ENCODE measurements at places on chromosomes 11 and 22. TPM values are rescaled to one million over a fixed set of nuclear protein-coding genes. Genes with fewer than 3 reads are reported as not detected.

The ANGPTL5 gene
- not detected for total RNA-seq

DNA sequence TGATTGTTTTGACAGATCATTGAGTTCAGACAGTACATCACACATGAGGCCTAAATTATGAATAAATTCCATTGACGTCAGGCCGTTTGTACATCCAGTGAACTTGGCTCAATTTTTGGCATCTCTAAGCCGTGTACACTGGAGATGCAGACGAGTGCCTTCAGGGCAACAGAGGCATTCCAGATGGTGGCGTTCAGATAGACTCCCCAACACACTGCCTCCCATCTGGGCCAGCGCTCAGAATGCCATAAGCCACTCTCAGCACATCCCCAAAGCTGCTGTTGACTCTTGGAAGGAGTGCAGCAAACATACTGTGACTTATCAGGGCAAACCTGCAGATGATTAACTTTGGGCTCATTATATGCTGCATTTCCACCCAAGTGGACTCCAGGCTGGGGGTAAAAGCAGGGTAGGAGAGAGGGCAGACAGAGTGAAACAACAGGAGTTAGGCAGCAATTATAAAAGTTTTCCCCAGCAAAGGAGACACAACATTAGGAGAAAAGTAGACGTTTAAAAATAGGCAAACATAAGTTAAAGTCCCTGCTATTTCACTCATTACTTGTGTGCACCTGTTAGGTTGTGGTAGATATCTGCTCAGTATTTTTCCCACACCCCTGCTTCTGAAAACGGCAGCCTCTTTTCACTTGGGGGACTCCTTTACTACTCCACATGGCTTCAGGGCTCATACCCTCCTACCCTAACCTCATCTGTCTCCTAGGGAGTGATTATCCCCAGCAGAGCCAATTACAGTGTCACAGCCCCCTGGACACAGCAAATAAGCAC, 60.2 kb upstream of the PDE3B start:
- DNase-seq = no peak

DNA sequence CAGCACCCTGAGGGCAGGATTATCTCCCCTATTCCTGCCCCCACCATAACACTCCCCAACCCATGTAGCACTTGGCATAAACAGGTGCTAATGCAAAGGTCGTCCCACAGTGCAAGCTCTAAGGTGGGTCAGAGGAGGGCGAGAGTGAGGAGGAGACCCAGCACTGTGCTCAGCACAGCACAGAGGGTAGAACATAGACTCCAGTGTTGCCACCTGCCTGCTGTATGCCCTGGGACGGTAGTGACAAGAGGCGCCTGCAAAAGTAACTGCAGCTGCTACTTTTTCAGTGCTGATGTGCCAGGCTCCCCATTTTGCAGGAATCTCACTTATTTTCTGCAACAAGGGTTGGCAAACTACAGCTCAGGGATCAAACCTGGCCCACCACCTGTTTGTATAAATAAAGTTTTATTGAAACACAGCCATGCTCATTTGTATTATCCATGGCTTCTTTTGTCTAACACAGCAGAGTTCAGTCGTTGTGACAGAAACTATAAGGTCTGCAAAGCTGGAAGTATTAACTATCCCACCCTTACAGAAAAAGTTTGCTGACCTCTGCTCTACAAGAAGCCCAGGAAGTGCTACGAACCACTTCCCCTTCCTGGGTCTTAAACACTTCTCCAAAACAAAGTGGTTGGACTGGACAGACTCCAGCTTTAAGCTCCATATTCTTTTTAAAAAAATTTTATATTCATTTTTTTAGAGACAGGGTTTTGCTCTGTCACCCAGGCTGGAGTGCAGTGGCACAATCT, 16.9 kb upstream of the CDC42BPG start:
- peak; percentile 49 for DNase-seq

- no peak for DNase-seq
These were observed 40.1 kb downstream of the LDLRAD3 start for GRCh38 chr11:35983981-35984380.

DNA sequence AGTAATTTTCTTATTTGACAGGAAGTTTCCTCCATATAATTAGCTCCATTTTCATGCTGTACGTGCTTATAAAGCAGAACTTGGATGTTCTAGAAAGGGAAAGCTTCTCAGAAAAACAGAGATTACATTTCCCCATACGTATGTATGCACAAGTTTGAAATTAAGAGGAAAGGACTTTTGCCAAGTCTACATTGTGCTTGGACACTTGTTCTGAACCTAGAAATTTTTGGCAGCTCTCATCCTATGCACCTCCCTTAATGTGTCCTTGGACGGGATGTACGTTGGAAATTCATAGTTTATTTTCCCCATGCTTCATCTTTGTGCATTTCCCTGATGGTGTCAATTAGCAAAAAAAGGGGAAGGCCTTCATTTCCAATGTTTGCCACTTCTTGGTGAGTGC, 322.7 kb downstream of the BLID start:
- DNase-seq = no peak

DNA sequence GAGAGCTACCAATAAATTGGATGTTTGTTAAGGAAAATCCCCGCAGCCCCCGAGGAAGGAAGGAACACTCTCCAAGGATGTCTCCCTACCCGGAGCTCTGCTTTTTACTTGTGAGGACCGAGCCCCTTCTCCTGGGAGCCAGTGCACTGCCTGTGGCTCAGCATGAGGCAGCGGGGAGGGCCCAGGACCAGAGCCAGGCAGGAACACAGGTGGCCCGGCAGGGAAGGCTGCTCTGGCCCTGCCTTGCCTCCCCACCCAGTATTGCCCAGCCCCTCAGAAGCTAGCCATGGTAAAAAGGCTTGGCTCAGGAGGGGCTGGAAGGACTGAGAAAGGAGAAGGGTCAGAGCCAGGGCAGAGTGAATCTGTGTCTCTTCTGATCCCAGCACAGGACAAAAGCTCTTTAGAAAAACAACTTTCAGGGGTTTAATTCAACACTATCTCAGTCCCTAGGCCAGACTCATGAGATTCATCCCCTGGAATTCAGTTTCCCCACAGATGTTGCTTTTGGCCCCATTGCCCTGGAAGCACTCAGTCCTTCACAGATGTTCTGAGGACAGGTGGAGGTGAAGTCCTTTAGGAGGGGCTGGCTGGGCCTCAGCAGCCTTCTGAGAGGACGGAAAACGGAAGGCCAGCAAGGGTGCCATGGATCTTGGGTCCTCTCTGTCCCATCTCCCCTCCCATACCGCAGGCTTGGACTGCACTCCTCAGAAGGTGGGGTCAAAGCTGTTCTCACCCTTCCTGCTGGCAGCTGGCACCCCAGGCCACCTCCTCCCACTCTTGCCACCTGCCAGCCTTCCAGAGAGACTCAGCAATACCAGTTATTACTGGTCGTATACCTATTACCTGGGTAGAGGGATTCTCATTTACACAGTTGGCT, 318.9 kb downstream of the NTM start:
- DNase-seq = no peak

The MGAT3 gene
- total RNA-seq = 0.05 TPM

The EIF3L gene
- 656 TPM for total RNA-seq

The MN1 gene
- not detected for total RNA-seq

The SLC6A5 gene
- total RNA-seq = not detected

DNA sequence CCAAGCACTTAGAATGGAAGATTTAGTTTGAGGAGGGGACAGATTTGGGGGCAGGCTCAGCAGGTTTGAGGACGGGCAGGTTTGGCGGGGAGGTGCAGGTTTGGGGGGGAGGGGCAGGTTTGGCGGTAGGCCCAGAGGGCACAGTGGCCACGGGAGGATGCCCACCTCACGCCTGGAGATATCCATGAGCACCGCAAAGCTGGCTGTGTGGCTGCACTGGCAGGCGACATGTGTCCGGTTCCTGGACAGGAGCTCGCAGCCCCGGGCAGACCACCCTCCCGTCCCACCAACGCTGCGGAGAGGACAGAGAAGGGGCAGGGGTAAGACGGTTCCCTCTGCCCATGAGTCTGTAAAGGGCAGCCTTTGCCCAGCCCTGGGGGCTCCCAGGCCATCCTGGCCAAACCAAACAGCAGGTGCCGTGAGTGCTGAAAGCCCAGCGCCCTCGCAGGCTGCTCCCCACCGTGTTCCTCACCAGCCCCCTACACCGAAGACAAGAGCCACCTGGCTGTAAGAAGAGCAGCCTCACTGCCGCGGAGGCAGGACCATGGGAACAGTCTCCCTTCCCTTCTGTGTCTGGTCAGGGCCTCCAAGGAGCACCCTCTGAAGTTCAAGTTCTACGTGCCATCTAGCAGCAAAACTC, 43.0 kb downstream of the TRMU start:
- no peak for DNase-seq

- DNase-seq = no peak
These were observed 24.2 kb upstream of the UCP3 start for GRCh38 chr11:74033046-74033445.

The SVIP gene
- total RNA-seq = 64.3 TPM

DNA sequence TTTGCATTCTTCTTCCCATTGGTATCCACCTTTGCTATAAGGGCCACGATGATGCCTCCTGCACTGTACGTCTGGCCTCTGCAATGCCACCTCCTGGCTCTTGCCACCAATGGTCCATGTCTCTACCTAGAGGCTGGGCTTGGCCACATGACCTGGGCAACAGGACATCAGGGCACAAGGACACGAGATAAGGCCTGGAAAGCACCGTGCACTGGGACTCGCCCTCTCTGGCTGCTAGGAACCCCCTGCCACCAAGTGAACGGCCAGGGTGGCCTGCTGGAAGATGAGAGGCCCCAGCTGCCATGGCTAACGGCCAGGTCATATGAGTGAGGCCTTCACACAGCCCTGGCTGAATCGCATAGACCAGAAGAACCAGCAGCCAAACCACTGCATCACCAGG, 87.4 kb downstream of the TRMU start:
- DNase-seq = no peak

The LMO2 gene
- not detected for total RNA-seq

The SCGB1C1 gene
- not detected for total RNA-seq

- DNase-seq = peak; percentile 53
These were observed 49.7 kb downstream of the TRIOBP start for GRCh38 chr22:37746366-37747079.

The SIDT2 gene
- 21.5 TPM for total RNA-seq

DNA sequence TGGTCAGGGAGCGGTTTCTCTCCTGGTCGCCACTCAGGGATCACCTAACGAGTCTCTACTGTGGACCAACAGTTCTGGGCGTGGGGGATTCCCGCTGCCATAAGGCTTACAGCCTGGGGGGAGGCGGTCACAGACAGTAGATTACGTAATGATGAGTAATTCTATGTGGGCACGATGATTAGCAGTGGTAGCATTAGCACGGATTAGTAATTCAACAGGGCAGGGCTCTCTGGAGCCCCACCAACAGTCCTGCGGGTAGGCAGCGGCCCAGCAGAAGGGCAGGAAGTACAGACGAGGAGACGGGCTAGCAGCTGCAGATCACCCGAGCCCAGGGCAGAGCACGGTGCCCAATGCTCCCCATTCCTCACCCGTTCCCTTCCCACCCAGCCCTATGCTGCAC, 3.6 kb downstream of the SHISAL1 start:
- DNase-seq = no peak

DNA sequence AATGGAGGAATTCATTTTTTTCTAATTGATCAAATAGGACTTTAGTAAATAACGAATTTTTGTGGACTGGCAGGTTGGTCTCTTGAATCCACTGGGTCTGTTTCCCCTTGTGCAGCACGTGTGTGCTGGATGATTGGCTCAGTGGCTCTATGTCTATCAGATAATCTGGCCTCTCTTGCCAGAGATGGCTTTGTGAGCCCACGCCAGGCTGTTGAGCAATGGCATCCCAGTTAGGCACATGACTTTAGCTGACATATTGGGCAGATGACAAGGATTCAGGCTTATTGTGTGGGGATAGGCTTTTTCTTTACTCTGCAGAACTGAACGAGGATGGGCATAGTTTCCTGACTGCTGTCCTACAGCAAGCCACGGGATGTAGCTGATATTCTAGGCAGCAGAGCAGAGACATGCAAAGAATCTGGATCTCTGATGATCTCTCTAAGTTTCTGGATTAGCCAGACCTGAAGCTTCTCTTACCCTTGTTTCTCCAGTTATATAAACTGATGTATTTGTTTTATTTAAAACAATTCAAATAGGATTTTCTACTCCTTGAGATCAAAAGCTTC, 144.9 kb downstream of the ARHGAP42 start:
- no peak for DNase-seq

- no peak for DNase-seq
These were observed 147.6 kb downstream of the ME3 start for GRCh38 chr11:86524620-86525352.

DNA sequence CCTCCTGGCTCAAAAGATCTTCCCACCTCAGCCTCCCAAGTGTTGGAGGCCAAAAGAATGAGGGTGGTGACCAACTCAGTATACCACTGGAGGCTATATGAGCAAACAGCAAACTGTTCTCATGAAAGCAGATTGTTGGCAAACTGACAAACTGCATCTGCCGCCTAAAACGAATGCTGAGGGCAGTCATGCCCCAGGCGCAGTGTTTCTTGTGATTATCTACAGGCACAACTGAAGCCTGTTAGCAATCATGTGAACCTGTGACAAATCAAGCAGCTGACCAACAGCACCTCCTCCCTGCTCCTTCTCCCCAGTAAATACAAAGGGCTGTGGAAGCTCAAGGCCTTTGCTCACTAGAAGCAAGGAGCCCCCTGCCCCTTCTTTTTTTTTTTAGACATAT, 47.8 kb downstream of the BTBD10 start:
- no peak for DNase-seq

- DNase-seq = no peak
These were observed 124.3 kb upstream of the TTC12 start for GRCh38 chr11:113189909-113190667.

The UCP2 gene
- 461 TPM for total RNA-seq

- DNase-seq = no peak
These were observed 48.7 kb upstream of the ARFGAP3 start for GRCh38 chr22:42905702-42906183.

DNA sequence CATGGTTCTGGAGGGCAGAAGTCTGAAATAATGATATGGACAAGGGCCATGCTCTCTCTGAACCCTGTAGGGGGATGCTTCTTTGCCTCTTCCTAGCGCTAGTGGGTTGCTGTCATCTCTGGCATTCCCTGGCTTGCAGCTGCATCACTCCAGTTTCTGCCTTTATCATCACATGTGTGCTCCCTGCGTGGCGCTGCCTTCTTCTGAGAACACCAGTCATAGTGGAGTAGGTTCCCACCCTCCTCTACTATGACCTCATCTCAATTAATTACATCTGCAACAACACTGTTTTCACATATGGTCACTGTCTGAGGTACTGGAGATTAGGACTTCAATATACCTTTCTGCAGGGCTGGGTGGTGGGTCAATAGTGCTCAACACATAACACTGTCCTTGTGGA, 402.3 kb upstream of the NARS2 start:
- DNase-seq = no peak

- DNase-seq = no peak
These were observed 15.1 kb downstream of the MCHR1 start for GRCh38 chr22:40694411-40694810.

- DNase-seq = no peak
These were observed 18.8 kb downstream of the MICAL2 start for GRCh38 chr11:12129227-12129626.

- no peak for DNase-seq
These were observed 1862.4 kb upstream of the RAG2 start for GRCh38 chr11:38460429-38460828.

The RFPL1 gene
- total RNA-seq = not detected

The DNAL4 gene
- total RNA-seq = 7.7 TPM

The DERL3 gene
- 8.1 TPM for total RNA-seq

- DNase-seq = no peak
These were observed 1.2 kb downstream of the DPAGT1 start for GRCh38 chr11:119100246-119100970.

The SLC1A2 gene
- total RNA-seq = not detected
